ENCODE measurements at places on chromosomes 5 and 9.
A peak's percentile ranks its signal among the peaks of the same experiment; 100 is the strongest.

DNA sequence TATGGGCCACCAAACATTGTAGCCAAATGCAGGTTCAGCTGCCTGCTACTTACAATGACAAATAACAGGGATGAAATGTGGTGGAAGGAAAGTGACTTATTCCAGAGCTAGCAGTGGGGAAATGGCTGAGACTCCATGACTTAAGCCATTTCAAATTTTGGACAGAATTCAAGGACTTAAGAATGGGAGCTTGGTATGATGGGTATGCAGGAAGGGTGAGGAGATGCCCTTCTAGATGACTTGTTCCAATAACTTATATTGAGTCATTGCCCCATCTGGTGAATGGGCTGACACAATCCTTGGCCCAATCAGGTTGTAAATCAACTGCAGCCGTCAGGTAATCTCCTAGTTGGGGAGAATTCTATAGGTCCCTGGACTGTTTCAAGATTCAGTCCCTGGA lies 230.7 kb upstream of the SGCD start:
- no peak for DNase-seq

DNA sequence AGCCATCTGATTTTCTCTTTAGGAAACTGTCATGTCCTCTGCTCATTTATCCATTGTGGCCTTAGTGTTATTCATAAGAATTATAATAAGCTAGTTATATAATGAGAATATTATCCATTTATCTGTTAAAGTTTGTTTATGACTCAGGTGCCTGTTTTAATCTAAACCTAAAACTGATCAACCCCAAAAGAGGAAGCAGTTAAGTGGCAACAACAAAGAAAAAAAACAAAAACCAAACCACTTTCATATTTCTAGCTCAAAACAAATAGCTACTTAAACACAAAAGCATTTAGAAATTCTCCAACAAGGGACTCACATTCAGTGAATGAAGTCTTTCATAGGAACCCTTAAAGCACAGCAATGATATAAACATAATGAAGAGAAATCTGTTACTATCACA lies 116.4 kb downstream of the APBA1 start:
- no peak for DNase-seq

DNA sequence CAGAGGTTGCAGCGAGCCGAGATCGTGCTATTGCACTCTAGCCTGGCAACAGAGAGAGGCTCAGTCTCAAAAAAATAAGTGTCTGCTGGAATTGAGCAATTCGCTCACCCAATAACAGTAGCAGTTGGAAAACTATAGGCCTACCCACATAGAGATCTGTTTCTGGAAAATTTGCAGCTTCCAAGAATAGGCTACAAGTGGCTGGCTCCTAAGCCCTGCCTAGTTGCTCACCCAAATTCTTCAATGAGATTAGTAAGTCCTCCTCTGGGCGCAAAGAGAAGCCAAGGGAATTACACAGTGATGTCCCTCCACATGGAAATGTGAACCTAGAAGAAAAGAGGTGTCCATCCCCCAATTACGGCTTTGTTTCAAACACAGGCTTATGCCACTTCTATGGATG lies 42.6 kb upstream of the RNF38 start:
- no peak for DNase-seq

- no peak for DNase-seq
Observed at GRCh38 chr5:34597034-34598027, 58.8 kb upstream of the RAI14 start.

GRCh38 chr5:180690562-180690961 lies 41.2 kb upstream of the FLT4 start:
- DNase-seq, result no peak

DNA sequence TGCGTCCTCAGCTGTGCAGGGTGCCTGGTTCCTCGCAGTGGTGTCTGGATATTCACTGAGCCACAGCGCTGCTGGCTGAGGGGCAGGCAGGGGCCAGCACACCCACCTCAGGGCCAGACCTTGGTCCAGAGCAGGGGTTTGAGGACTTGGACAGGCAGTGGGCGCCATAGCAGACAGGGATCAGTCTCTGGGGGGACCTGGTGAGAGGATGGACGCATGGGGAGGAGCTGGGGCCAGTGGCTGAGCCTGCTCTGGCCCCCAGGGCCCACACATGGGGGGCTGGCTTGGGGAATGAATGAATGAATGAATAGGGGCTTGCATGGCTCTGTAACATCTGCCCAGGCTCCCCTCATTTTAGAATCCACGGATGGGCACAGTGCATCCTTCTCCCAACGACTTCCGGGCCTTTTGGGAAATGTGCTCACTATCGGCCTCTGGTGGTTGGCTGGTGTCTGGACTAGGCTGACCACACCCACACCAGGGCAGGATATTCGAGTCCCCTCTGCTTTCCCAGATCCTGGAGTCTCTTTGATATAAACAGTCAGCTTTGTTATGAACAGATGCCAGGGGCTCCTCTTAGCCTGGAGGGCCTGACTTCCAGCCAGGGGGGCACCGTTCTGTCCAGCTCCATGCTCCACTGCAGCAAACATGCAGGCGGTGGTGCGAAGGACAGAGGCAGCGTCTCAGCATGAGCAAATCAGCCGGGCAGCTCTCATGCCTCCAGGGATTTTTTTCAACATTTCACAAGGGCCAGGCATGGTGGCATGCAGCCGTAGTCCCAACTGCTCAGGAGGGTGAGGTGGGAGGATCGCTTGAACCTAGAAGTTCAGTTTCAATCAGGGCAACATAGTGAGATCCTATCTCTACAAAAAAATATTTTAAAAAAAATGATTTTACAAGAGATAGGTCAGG lies 62.6 kb downstream of the NEK6 start:
- no peak for DNase-seq

DNA sequence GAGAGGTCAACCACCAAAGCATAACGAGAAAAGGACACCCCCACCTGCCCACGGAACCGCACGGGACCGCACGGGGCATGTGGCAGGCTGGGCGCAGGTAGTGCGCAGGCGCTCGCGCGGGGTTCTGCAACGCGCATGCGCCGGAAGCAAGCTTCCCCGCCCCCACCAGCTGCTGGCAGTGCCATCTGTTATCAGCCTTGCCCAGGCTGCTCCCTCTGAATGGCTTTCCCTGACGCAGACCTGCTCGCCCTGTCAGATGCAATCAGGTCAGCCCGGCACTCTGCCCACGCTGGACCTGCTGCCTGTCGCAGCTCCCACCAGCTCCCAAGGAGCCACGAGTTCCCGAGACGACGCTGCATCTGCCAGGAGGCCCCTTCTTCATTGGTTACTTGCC lies 22.8 kb downstream of the PTCH1 start:
- DNase-seq, result no peak

DNA sequence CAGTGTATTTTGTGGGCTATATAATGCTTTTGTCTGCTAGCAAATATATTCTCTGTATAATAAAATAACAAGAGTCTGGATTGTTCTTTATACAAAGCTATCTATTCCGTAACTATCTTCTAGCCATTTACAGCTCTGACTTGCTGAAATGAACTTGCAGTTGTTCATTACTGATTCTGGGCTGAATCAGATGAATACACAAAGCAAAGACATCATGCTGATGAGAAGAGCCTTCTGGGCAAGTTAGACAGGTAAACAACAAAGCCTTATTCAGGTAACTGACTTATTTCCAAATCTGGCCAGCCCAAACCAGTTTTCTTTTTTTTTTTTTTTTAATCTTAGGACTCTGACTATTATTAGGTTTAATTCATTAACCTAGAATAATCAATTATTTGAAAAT lies 255.5 kb downstream of the KIAA0825 start:
- no peak for DNase-seq

- no peak for DNase-seq
Observed at GRCh38 chr5:68528821-68529273, 313.3 kb downstream of the PIK3R1 start.

GRCh38 chr5:108003178-108003577 lies 332.4 kb upstream of the EFNA5 start:
- peak; percentile 22 for DNase-seq

DNA sequence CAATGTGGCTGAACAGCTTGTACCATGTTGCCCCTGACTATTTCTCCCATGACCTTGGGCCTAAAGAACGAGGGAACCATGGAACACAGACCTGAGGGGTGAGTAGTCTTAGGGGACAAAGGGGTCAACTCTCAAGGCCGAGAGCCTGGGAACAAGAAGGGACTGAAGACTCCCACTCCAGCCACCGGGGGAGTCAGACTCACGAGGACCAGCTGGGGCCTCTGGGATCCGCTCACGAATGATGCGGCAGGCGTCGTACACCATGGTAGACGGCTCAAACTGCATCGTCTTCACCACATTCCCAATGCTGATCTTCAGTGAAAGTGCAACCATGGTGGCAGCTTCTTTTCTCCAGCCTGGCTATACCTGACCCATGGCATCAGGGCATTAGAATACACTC lies 6.6 kb downstream of the TLN1 start:
- no peak for DNase-seq

DNA sequence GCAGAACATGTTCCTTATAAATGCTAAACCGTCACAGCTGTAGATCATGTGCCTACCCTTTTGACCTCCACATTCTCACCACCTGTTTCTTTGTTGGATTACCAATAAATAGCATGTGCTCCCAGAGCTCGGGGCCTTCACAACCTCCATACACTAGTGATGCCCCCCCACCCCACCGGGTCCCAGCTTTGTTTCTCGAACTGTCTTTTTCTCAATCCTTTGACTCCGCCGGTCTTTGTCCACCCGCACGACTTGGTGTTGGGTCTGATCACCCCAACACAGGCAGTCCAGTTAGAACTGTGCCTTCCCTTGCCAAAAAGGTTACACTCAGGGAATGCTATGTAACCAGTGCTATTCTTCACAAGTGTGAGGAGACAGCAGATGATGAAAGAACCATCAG lies 485.9 kb upstream of the C9orf72 start:
- DNase-seq, result no peak

GRCh38 chr5:38104497-38105230 lies 153.7 kb upstream of the EGFLAM start:
- no peak for DNase-seq

DNA sequence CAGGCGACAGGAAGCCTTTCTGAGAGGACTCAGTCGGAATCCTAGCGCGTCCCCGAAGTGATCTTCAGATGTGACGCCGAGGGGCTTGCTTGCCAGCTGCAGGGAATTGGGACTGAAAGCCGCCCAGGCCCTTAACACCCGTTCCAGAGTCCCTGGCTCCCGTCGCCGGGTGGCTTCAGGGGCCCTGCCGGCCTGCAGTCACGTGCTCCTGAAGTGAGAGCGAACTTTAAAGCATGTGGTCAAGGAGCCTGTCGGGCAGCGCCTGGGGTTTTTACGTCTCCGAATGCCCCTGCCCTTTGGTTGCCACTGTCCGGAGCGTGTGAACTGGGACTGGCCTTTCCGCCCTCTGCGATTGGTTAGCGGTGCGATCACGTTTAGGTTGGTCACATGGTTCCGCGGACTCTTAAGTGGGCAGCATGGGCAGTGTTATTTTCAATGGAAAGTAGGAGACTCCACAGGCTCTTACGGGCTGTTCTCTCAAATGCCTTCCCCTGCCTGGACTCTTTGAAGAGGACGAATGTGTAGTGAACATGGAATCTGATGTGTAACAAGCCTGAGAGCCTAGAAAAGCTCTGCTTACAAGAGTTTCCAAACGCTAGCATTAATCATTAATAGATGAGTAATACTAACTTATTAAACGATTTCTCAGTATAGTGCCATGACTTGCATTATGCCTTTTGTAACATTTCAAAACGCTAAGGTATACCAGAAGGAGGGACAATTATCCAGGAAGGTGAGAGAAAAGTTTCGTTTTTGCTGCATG lies 1.9 kb downstream of the VLDLR start:
- no peak for DNase-seq

DNA sequence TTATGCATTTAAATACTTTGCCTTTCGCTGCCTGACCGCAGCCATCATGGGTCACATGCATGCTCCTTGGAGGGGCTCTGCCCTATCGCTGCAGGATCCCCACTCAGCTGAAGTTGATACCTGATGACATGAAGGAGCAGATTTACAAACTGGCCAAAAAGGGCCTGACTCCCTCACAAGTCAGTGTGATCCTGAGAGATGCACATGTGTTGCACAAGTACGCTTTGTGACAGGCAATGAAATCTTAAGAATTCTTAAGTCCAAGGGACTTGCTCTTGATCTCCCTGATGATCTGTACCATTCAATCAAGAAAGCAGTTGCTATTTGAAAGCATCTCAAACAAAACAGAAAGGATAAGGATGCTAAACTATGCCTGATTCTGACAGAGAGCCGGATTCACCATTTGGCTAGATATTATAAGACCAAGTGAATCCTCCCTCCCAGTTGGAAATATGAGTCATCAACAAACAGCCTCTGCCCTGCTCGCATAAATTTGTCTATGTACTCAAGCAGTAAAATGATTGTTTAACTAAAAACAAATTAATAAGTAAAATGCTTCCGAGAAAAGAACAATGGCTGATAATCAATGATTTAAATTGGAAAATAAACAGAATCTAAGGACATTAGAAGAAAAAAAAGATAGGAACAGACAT lies 41.6 kb upstream of the PPP2CA start:
- no peak for DNase-seq

- no peak for DNase-seq
Observed at GRCh38 chr9:96020300-96020791, 144.9 kb downstream of the ERCC6L2 start.

GRCh38 chr5:131265311-131265803 lies 1.5 kb downstream of the CDC42SE2 start:
- no peak for DNase-seq

- no peak for DNase-seq
Observed at GRCh38 chr5:139397921-139398320, 3.0 kb upstream of the PROB1 start.

GRCh38 chr9:38138276-38138675 lies 69.2 kb upstream of the SHB start:
- DNase-seq, result no peak

GRCh38 chr5:5179079-5179478 lies 38.9 kb downstream of the ADAMTS16 start:
- DNase-seq, result no peak

DNA sequence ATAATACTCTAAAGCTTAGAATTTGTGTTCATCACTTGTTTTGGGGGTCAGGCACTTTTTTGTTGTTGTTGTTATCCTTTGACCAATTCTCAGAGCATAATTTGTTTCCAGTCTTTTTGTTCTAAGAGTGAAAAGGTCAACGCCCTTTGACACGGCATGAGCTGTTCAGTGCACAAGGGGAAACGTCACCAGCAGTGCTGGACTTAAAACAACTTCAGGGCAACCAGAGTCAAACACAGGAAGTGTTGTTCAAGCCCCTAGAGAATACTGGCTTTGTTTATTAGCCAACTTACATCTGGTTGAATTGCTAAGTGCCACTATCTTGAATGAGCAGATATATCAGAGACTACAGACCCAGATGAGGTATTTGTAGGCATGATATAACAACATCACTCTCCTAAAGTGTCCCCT lies 368.9 kb downstream of the TMEM161B start:
- no peak for DNase-seq

DNA sequence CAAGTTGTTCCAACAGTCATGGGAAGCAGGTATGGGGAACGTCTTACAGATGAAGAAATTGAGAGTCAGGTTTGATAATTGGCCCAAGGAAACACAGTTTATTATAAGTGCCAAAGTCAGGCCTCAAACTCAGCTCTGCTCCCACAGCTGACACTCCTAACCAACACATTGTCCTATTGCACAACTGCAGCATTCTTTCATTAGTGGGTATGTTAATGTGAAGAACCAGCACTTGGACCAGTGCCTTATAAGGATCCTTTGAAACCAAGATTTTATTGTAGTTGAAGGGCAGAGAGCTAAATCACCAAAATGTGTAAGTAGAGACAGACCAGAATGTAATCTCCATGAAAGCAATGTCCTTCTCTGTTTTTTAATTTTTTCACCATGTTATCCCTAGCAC lies 56.1 kb downstream of the GRIA1 start:
- no peak for DNase-seq

- DNase-seq, result no peak
Observed at GRCh38 chr9:3436629-3437420, 89.0 kb downstream of the RFX3 start.
